Endothelial cell of umbilical vein (primary cell): ENCODE measurements at places on chromosomes 2 and 18. TPM values are rescaled to one million over a fixed set of nuclear protein-coding genes. Genes with fewer than 3 reads are reported as not detected.

SLC5A7 gene
- polyA plus RNA-seq = not detected in 2 replicates

DES gene
- polyA plus RNA-seq = not detected in 2 replicates

CACNB4 gene
- polyA plus RNA-seq = 0.13 and 0.23 TPM in 2 replicates

GPR35 gene
- 0.18 TPM in 2 replicates for polyA plus RNA-seq

PAX3 gene
- not detected in 2 replicates for polyA plus RNA-seq

DNA sequence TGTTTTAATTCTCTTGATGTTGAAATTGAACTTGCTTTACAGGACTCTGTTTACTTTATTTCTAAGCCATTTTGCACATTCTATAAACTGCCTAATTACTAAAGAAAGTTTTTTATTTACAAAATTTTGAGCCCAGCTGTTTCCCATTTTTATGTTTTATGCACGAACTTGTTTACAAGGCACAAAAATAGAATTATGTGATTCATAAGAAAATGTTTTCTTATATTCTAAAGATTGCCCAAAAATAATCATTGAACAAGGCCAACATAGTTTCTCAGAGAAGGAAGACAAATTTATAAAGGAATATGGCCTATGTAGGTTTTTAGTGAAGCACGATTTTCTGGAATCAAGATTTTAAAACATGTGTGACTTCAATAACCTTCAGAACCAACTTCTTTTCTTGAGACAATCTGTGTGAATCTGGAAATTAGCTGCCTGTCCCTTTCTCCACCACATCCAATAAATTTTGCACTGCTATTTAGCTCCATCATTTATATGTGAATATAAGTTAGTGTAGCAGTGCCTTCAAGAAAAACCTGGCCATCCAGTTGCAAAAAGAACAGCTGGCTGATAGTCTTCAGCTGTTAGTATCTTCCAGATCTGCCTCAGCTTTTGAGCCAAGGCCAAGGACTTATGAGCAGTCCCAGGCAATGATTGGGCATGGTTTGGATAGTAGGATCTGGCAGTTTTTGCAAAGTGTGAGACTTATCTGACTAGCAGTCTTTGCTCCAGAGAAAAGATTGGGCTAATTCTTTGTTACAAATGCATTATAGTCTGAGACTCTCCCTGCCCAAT is 253.2 kb upstream of the COL3A1 start:
- H3K4me1 ChIP-seq = peaks cover 1% of the 10 kb centered on the region
- H3K27ac ChIP-seq = no peak overlapping the region

DNA sequence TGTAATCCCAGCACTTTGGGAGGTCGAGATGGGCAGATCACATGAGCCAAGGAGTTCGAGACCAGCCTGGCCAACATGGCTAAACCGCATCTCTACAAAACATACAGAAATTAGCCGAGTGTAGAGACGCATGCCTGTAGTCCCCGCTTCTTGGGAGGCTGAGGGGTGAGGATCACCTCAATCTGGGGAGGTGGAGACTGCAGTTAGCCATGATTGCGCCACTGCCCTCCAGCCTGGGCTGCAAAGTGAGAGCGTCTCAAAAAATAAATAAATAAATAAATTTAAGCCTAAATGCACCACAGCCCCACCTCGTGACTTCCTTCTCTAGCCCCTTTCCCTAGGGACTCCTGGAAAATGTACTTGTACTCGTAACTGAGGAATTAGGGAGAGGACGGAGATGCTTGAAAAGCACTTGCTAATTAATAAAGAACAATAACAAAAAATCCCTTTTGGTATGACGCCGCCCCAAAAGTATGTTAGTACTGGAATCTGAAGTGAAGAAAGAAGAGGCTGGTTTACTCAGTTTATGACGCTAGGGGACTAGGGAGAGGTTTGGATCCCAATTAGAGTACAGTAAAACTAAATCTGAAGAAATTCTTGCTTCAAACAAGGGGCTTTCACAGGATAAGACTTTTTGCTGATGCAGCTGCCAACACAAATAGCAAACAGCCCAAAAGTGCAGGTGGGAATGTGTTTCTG is 887 bp upstream of the ZNF396 start:
- H3K4me1 ChIP-seq = peaks cover 7% of the 10 kb centered on the region
- peaks cover 5% of the 10 kb centered on the region for H3K27me3 ChIP-seq
- no peak for DNase-seq
- H3K4me3 ChIP-seq = no peak overlapping the region
- no peaks in the 10 kb centered on the region for H3K36me3 ChIP-seq

DNA sequence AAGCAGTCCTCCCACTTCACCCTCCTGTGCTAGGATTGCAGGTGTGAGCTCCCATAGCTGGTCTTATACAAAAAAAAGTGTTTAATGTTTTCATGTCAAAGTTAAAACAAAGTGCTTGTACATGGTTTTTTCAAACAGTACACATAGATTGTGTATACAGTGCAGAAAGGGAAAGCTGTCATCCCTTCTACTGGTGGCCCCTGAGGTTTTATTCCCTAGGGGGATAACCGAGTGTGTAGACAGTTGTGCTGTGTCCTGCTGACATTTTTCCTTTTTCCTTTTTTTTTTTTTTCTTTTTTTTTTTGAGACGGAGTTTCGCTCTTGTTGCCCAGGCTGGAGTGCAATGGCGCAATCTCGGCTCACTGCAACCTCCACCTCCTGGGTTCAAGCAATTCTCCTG is 10.8 kb downstream of the TUBB6 start:
- no peaks in the 10 kb centered on the region for H3K27me3 ChIP-seq
- no peak for DNase-seq
- H3K4me1 ChIP-seq = peaks cover 17% of the 10 kb centered on the region
- no peak overlapping the region for H3K27ac ChIP-seq
- H3K4me3 ChIP-seq = no peak overlapping the region

- H3K36me3 ChIP-seq = no peaks in the 10 kb centered on the region
- no peaks in the 10 kb centered on the region for H3K27me3 ChIP-seq
- H3K27ac ChIP-seq = peak overlapping the region; percentile 99
- peaks cover 28% of the 10 kb centered on the region for H3K4me1 ChIP-seq
These were observed 86.1 kb upstream of the PNPT1 start for GRCh38 chr2:55779459-55780421.

- H3K27ac ChIP-seq = no peak overlapping the region
- peaks cover 3% of the 10 kb centered on the region for H3K27me3 ChIP-seq
- no peak for DNase-seq
- peaks cover 16% of the 10 kb centered on the region for H3K4me1 ChIP-seq
These were observed 26.4 kb upstream of the PKDCC start for GRCh38 chr2:42021464-42021863.

DNA sequence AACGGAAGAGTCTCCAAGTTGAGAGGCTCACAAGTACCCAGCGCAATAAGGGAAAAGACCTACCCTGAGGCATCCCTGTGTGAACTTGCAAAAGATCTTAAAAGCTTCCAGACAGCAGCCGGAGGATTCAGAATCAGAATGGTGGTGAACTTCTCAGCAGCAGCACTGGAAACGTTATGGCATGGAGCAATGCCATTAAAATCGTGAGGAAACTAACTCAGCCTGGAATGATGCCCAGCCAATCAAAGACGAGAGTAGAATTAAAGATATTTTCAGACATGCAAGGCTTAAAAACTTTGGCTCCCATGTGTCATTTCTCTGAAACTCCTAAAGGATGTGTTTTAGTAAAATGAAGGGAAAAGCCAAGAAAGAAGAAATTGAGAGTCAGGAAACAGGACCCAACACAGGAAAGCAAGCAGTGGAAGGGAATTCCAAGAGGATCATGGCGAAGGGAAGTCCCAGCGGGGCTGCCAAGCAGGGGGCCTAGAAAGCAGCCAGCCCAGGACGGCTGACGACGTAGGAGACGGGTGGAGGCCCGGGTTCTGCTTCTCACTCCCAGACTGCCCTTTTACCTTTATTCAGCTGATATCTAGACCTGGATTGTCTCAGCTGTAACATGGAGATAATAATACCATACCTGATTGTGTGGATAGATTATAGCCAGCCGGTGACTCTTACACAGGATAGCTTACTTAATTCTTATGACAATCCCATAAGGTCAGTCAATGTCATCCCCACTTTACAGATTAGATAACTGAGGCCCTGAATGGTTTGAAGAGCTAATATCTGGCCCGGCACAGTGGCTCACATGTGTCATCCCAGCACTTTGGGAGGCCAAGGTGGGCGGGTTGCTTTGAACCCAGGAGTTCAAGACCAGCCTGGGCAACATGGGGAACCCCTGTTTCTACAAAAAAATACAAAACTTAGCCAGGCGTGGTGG is 92.8 kb downstream of the ASAP2 start:
- no peaks in the 10 kb centered on the region for H3K4me1 ChIP-seq
- no peak for DNase-seq
- peaks cover 6% of the 10 kb centered on the region for H3K36me3 ChIP-seq
- H3K4me3 ChIP-seq = no peak overlapping the region
- H3K27me3 ChIP-seq = no peaks in the 10 kb centered on the region
- H3K27ac ChIP-seq = no peak overlapping the region

DNA sequence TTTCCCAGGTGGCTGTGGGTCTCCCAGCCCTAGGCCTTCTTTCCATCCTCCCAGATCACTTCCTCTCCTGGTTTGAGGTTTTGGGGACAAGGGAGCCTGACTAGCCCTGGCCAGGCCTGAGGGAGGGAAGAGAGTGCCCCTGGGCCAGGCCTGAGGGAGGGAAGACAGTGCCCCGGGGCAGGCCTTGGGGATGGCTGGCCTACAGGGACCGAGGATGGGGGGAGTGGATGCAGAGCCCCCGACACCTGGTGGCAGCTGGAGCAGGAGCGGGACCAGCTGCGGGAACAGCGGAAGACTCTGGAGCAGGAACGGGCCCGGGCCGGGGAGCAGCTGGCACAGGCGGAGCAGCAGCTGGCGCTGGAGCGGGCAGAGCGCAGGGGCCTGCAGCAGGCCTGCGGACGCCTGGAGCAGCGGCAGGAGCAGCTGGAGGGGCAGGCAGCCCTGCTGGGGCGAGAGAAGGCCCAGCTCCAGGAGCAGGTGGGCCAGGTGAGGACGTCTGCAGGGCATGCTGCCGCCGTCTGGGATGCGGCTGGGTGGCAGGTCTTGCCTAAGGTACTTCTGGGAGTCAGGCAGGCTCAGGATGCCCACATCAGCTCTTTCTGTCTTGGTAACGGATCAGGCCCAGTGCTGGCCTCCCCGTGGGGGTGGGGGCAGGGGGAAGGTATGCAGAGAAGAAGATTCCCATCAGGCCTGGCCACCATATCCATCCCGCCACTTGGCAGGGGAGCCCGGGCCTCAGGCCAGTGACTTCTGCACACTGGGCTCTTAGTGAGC is 29.2 kb downstream of the CROCC2 start:
- no peak overlapping the region for H3K27ac ChIP-seq
- H3K4me3 ChIP-seq = no peak overlapping the region
- no peak for DNase-seq
- no peaks in the 10 kb centered on the region for H3K36me3 ChIP-seq

- peak; percentile 3 for DNase-seq
- no peaks in the 10 kb centered on the region for H3K4me1 ChIP-seq
- H3K4me3 ChIP-seq = no peak overlapping the region
- H3K27ac ChIP-seq = no peak overlapping the region
These were observed 266.5 kb downstream of the KLHL29 start for GRCh38 chr2:23651187-23652080.

DNA sequence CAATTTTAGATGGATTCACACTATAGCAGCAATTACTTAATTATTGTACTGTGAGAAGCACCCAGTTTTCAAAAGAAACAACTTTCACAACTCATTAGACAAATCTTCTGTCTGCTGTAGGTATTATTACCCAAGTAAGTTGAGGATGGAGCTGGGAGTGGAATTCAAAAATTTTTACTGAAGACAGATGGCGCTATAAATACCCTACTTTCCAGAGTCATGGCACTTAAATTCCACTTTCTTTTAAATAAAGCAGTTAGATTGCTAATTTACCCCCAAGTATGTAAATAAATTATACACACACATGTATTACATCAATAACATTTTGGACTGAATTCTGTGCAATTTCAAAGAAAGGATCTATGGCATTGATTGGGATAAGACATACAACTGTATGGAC is 166.8 kb downstream of the FTCDNL1 start:
- H3K36me3 ChIP-seq = no peaks in the 10 kb centered on the region
- DNase-seq = no peak
- H3K27me3 ChIP-seq = no peaks in the 10 kb centered on the region
- no peak overlapping the region for H3K4me3 ChIP-seq
- H3K27ac ChIP-seq = no peak overlapping the region

DNA sequence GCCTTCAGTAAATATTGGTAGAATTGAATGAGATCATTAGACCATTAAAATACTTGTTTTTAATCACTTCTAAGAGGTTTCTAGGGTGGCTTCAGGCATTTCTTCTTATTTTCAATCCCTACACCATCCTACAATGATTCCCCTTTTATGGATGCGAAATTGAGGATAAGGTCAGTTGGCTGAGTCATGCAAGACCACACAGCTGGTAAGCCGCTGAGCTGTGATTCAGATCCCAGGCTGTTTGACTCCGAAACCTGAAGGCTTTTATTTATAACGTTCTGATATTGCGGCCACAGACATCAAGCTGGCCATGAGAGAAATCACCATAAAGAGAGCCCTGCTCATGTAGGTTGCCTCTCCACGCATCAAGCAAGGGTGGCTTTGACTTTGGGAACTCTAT is 133.4 kb downstream of the VAPA start:
- H3K27ac ChIP-seq = no peak overlapping the region
- H3K4me1 ChIP-seq = peaks cover under 1% of the 10 kb centered on the region
- H3K4me3 ChIP-seq = no peak overlapping the region
- DNase-seq = no peak
- no peaks in the 10 kb centered on the region for H3K27me3 ChIP-seq

GRCh38 chr2:217382794-217383193 is 522.9 kb upstream of the TNP1 start:
- no peak overlapping the region for H3K4me3 ChIP-seq
- no peak for DNase-seq
- H3K4me1 ChIP-seq = no peaks in the 10 kb centered on the region
- no peaks in the 10 kb centered on the region for H3K36me3 ChIP-seq

- DNase-seq = no peak
- no peak overlapping the region for H3K4me3 ChIP-seq
- no peaks in the 10 kb centered on the region for H3K4me1 ChIP-seq
- H3K27ac ChIP-seq = no peak overlapping the region
- peaks cover 21% of the 10 kb centered on the region for H3K27me3 ChIP-seq
These were observed 81.3 kb downstream of the TGFA start for GRCh38 chr2:70472221-70472890.

DNA sequence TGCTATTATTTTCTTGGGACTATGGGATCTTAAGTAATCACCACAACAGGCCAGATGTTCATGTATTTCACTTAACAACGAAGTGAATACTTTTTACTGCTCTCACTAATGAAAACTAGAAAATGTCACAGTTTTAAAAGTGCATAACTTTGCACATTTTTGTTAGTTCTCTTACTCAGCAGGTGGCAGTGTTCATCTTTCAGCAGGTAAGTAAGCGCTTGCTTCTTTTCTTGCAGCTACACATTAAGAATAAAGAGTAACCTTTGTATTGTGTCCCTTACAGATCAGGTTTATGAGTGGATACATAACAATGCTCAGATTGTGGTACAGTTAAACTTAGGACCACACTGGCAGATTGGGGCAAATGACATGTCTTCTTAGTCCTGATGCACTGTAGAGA is 61.0 kb downstream of the DAW1 start:
- H3K4me1 ChIP-seq = no peaks in the 10 kb centered on the region
- H3K36me3 ChIP-seq = no peaks in the 10 kb centered on the region
